Choroid plexus epithelial cell (primary cell): ENCODE measurements at places on chromosomes 1 and 21.
A peak's percentile ranks its signal among the peaks of the same experiment; 100 is the strongest.

- no peak for DNase-seq
Observed at GRCh38 chr1:233328142-233328921, 808 bp downstream of the MAP3K21 start.

DNA sequence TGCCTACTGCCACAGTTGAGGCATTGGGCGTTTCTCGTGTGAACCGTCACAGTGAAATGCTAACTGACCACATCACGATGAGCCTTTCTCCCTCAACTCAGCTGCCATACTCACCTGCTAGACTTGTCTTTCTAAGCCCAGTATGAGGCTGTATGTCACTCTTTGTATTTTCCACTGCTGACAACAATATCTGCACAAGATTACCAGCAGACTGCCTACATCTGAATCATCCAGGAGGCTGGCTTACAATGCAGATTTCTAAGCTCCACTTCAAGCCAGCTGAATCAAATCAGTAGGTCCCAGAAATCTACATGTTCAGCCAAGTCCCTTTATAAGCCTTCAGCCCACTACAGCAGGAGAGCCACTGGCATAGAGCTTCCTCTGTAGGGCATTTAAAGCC is 355.0 kb upstream of the DUSP10 start:
- no peak for DNase-seq

DNA sequence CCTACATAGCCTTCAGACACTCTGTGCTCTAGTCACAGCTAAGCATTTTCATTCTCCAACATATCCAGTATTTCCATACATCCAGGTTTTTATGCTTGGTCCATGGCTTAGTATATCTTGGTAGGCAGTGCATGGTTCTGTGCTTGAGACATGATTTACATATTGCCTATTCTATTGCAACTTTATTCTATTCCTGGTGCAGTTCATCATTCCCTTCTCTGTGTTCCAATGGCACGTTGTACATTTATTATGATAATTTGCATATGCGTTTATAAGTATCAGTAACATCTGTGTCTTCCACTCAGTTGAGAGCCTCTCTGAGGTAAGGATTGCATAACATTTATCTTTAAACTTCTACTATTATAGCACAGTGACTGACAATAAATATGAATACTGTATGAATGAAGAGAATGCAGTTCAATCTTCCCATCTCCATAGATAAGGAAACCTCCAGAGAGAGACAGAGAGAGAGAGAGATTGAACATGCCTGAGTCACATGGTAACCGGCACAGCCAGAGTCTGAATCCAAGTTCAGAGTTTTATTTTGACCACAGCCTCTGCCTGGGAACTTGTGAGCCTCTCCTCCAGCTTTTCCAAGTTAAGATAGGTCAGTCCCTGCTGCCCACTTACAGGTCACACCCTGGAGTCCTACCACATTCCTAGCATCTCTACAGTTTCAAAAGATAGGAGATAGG is 41.5 kb downstream of the PLPPR5 start:
- peak; percentile 71 for DNase-seq

DNA sequence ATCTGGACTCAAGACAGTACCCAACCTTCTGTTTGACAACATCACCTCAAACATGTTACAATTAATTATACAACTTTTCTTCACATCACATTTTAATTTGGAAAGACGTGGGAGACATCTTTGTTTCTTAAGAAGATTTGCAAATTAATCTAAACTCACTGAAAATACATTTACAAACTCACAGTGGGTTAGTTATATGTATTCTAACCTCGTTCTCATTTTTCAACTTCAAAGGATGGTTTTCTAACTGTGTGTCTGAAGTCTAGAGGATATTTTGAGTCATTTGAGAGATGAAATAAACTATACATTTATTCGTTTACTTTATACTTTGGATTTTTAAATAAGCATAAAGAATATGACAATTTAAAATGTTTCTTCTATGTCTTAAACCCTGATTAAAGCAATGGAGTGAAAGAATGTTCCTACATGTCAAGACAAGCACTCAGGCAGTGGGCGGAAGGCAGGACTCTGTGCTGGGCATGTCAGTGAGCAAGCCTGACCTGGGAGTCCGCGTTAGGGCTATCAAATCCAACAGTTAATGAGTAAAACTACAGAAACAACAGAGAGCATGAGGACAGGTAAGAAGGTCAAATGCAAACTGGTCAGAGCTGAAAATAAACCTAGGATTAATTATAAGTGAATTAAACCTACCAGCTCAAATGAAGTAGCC is 76.5 kb upstream of the CTTNBP2NL start:
- DNase-seq, result no peak

DNA sequence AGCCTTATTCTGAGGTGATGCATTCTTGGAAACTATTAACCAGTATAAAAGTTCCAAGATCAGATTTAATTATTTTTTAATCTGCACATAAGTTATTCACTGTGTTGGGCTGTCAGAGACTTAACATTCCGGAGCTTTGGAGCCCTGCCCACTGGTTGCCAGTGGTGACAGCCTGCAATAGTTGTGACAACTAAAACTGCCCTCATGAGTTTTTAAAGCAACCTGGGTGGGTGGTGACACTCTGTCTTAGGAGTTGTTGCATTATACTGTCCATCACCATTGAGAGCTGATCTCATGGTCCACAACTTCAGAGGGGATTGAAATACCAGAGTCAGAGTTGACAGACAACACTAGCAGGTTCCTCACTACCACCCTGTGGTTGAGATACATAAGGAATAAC is 653.9 kb upstream of the USP24 start:
- DNase-seq, result no peak

DNA sequence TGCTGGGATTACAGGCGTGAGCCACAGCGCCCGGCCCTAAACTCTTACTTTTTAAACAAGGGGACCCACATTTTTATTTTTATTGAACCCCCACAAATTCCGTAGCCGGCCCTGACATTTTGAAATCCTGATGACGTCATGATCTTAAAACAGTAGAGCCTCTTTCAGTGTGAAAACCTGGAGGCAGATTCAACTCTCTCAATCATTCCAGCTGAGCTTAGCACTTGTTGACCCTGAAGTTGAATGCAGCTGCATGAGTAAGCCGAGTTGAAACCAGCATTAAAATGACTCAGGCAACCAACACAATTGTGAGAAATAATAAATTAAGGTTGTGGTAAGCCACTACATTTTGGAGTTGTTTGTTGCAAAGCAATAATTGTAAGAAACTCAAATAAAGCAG is 93.9 kb upstream of the ADGRL4 start:
- DNase-seq, result peak; percentile 80
